ENCODE measurements at places on chromosomes 1 and 21.

GRCh38 chr1:209404577-209404976 lies 178.9 kb upstream of the CAMK1G start:
- DNase-seq = no peak

GRCh38 chr1:145999321-146000024 lies 3.1 kb upstream of the TXNIP start:
- DNase-seq = no peak

DNA sequence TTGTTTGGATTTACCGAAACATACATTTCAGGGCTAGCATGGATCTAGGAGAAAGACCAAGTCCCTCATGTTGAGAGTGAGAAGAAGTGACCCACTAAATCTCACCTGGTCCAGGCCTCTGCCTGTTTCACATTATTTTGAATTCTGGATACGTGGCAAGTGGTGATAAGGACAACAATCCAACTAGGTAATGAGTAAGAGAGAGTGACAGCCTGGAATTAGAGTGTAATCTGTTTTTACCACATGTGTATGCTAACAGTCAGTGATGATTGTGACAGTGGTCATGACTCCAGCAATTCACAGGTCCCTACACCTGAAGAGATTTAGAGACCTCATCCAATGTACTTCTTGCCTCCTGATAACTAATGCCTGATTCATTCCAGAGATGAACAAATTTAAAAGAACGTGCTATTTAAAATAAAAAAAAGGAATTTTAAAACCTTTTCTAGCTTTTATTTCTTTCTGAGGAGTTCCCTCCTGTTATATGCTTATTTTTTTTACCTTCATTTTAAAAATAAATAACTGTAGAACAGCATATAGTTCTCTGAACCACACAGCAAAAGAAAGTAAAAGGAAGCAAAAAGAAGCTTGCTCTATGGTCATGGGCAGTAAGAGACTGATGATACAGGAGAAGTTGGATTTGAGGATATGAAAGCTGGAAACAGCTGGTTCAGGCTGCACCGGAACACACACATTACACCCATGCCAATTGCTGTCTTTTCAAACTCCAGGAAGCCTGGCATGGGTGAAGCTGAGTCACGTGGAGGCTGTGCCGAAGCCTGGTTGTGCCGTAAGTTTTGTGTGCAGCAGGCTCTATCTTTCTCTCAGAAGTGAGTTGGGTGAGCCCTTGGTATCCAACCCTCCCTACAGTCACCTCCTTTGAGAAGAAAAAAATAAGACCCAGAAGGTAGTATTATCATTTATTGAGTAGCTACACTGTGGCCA lies 14.7 kb downstream of the C1orf116 start:
- no peak for DNase-seq

GRCh38 chr1:26856604-26857469 lies 6.1 kb upstream of the SFN start:
- DNase-seq = no peak

DNA sequence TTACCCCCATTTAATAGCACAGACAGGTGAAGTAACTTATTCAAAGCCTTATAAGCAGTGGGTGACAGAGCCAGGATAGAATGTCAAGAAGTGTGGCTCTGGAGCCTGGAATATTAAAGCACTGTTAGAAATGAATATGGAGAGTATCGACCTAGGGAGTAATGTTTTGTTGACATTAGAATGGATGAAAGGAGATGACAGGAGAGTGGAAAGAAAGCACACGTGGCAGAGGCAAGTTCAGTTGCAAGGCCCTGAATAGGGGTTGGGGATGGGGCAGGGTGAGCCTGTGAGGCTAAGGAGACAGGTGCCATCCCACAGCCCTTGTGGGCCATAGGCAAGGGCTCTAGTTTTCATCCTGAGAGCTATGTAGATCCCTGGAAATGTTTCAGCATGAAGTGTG lies 125.5 kb upstream of the PLXNA2 start:
- DNase-seq = no peak

- peak; percentile 53 for DNase-seq
Observed at GRCh38 chr1:10210841-10211804, 753 bp downstream of the KIF1B start.

GRCh38 chr1:54255026-54255702 lies 55.2 kb downstream of the MRPL37 start:
- DNase-seq = no peak

DNA sequence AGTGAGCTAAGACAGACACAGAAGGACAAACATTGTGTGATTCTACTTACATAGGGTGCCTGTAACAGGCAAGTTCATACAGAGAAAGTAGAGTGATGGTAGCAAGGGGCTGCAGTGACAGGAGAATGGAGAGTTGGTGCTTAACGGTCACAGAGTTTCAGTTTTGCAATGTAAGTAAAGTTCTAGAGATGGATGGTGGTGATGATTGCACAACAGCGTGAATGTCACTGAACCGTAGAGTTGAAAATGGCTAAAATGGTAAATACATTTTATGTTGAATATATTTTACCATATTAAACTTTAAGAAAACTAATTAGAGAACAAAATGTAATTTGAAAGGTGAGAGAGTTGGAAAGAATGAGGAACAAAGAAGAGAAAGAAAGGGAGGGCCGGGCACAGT lies 8.7 kb downstream of the CFAP107 start:
- DNase-seq = peak; percentile 9

DNA sequence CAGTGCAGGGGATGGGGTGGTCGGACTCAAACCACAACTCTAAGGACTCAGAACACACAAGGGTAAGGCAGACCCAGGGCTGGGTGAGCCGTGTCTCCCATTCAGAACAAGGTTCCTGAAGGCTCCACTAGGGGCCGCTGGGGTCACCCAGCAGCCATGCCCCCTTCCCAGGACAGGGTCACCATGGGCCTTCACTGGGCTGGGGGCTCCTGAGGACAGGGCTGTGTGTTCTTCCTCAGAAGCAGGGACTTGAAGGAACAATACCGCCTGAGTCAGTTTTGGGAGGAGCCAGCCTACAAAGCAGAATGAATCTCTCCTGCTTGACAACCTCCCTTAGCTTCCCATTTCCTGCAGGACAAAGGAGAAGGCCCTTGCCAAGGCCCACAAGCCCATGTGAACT lies 15.4 kb downstream of the RIMS3 start:
- DNase-seq = peak; percentile 24

- no peak for DNase-seq
Observed at GRCh38 chr1:118294875-118295642, 110.0 kb upstream of the SPAG17 start.

- DNase-seq = peak; percentile 90
Observed at GRCh38 chr1:17059391-17060305, 5.8 kb upstream of the SDHB start.

DNA sequence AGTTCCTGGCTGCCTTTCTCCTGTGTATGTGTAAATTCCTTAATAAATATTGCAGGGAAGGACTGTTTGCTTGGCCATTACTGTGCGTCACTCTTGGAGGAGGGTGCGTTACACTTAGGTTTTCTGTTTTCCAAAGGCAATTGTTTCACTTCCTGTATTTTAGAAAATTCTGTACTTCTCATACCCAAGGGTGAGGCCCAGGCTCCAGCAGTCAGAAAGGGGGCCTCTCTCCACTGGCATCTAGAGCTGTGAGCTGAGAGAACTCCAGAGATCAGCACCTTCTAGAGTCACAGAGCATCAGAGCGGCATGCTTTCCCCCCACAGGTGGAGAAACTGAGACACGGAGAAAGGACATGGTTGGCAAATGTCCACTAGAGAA lies 27.0 kb upstream of the ZFP69B start:
- peak; percentile 52 for DNase-seq

GRCh38 chr1:60488847-60489246 lies 415.3 kb upstream of the C1orf87 start:
- no peak for DNase-seq

DNA sequence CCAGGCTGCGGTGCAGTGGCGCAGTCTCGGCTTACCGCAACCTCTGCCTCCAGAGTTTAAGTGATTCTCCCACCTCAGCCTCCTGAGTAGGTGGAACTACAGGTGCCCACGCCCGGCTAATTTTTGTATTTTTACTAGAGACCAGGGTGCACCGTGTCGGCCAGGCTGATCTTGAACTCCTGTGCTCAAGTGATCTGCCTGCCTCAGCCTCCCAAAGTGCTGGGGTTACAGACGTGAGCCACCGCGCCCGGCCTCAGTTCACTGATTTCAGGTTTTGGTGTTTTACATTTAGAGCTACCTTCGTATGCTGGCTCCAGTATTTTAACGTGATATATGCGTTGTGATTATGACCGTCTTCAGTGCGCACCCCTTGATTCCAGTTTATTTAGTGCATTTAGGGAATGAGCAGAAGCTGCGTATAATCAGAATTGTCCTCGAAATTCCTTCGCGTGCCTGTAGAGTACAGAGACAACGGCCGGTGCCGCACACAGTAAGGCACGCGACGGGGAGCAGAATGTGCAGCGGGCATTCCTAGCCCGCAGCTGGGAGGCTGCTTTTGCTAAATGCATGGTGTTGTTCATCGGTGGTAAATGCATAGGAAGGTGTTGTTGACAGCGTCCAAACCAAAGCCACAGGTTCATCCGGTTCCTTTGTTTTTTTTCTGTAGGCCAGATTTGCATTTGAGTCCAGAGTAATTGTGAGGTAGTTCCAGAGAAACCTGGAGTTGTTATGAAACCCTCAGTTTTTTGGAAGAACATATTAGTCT lies 48.9 kb upstream of the DIP2A start:
- DNase-seq = no peak

- peak; percentile 75 for DNase-seq
Observed at GRCh38 chr1:54153535-54154439, 987 bp upstream of the CDCP2 start.

- no peak for DNase-seq
Observed at GRCh38 chr1:198901266-198901665, 262.4 kb downstream of the PTPRC start.

DNA sequence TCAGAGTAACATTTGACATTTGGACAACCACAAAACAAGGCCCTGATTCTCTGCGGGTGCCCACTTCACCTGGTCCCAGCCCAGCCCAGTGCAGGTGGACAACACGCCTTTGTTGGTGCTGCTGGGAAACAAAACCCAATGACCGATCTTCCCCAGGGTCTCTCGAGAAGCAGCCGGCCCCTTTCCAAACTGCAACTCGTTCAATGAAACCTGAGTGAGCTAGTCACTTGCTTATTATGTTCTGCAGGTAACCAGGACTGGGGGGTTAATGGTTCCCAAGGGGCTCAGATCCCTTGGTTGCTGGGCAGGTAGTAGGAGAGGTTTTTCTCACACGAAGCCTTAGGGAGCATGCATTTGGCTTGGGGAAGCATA lies 42.9 kb downstream of the ABCG1 start:
- no peak for DNase-seq

GRCh38 chr1:236147068-236147467 lies 4.7 kb downstream of the GPR137B start:
- DNase-seq = no peak

- DNase-seq = no peak
Observed at GRCh38 chr1:30043731-30044408, 679.5 kb downstream of the MATN1 start.

DNA sequence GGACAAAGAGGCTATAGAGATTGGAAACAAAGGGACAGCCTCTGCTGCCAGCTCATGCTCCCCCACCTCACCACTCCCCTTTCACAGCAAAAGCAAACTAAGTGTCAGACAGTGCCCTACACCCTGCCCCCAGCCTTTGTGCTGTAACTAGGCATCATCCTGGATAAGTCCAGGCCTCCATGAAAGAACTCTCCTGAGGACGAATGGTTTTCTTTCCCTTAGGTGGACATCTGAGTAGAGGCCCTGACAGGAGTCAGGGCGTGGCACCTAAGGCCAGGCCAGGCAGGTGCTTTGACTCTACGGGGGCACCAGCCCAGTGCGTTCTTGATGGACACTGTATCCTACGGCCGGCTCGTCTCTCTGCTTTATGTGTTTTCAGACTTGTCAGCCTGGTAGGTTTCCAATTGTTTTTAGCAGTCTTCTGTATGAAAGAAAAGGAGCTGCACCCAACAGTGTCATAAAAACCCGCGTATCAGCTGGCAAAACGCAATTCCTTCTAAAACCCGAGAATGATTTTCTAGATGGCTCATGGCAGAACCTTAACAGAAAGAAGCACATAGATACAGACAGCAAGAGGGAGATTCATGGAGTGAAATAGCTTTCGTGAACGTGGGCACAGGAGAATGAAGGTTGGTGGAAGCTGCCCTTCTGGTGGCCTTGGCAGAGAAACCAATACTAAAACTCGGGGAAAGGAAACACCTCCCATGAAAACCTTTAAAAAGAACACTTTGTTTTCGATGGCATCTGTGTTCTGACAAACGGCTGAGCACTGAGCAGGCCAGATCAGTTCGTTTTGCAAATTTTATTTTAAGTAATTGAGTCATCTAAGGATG lies 51.7 kb upstream of the AJAP1 start:
- no peak for DNase-seq
